Brain (organoid and tissue), 16 donors: ENCODE measurements at places on chromosomes 2 and 18.
A peak's percentile ranks its signal among the peaks of the same experiment; 100 is the strongest.

DNA sequence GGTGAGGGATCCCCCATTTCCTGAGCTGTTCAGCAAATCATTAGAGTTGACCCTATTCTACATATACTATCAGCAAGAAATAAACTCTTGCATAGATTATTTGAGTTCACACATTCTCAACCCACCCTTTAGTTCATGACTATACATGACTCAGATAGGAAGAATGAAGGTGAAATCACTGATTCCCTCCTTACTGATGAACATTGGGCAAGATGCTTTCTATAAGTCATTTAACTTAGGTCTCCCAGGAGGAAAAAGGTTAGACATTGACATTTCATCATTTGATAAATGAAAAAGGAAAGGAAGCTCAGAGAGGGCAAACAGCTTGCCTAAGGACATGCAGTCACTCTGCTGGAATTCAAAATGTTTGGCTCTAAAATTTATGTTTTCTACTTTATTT is 408.0 kb downstream of the TMEM182 start:
- DNase-seq: no peak

DNA sequence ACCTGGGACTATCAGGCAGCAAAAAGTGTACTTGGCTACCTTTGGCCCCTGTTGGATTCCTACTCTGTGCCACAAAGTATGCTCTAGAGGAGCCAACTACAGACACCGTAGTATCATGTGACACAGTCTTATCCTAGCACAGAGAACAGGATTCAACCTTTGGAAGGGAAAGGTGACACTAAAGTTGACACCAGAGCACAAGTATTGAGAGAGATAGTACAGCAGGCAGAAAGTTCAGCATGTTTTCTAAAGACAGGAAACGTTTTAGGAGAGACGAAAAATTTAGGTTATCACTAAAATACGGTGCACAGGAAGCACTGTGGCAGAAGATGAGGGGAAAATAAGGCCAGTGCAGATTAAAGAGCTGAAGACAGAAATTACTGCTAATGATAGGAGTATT is 18.6 kb downstream of the SMAD2 start:
- DNase-seq: no peak

- no peak for DNase-seq
Observed at GRCh38 chr2:47054036-47054555, 101.0 kb downstream of the STPG4 start.

GRCh38 chr2:72263776-72264060 is 116.1 kb upstream of the CYP26B1 start:
- peak; percentile 55 for DNase-seq

GRCh38 chr18:14015416-14015815 is 100.1 kb upstream of the MC2R start:
- DNase-seq: peak; percentile 3

- no peak for DNase-seq
Observed at GRCh38 chr2:98233941-98234340, 112.3 kb upstream of the CNGA3 start.

DNA sequence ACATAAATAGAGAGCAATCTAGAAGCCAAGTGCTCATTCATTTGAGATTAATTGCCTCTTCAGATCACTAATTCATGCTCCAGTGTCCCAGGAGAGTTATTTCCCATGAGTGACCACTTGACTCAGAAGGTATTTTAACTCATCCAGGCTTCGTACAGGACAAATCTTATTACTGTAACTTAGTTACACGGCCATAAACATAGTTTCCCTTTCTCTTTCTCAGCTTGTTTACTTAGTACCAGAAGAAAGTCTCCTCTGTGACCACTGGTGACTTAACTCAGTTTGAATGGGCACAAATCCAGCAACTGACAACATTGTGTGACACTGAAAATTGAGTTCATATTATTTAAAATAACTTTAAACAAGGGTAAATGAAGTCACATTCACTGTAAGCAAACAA is 25.3 kb downstream of the MMADHC start:
- no peak for DNase-seq

DNA sequence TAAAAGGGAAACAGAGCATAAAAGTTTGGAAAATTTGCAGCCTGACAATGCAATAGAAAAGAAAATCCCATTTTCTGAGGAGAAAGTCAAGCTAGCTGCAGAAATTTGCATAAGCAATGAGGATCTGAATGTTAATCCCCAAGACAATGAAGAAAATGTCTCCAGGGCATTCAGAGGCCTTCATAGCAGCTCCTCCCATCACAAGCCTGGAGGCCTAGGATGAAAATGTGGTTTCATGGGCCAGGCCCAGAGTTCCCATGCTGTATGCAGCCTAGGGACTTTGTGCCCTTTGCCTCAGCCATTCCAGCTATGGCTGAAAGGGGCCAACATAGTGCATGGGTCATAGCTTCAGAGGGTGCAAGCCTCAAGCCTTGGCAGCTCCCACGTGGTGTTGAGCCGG is 10.3 kb upstream of the SCN1A start:
- no peak for DNase-seq

DNA sequence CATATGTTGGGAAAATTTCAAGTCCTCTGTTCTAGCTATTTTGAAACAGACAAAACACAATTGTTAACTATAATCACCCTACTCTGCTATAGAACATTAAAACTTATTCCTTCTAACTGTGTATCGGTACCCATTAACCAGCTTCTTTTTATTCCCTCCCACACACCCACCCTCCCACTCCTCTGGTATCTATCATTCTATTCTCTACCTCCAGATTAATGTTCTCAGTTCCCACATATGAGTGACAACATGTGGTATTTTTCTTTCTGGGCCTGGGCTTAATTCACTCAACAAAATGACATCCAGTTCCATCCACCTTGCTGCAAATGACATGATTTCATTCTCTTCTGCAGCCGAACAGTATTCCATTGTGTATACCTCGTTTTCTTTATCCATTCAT is 43.3 kb downstream of the EXOC6B start:
- no peak for DNase-seq

DNA sequence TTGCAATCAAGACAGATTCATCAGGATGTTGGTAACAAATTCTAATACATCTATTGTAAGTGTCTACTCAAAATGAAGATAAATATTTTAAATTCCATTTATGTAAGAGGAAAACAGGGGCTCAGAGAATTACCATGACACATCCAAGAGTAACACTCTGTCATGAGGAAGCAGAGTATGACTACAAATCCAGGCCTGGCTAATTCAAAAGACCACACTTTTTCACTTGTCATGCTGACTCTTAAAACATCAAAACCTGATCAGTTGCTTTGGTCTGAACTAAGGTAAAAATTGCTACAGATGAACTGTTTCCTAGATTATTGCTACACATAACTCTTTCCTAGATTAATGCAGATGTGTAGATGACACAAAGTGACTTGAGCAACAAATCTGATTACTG is 880.6 kb downstream of the TSN start:
- DNase-seq: no peak

GRCh38 chr2:95312543-95313201 is 15.5 kb downstream of the KCNIP3 start:
- peak; percentile 60 for DNase-seq

DNA sequence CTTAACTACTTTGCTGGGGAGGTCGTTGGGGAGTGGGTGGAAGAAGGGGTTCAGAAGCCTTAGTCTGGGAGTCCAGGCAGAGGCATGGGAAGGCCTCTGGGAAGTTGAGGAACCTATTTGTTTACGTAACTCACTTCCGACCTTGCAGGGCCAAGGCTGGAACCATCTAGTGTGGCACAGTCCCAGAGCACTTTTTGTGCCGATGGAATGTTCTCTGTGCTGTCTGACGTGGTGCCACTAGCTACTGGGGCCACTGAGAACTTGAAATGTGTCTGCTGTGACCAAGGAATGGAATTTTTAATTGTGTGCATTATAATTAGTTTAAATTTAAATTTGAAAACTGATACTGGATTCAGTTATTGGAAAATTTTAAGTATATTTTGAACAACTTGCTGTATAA is 139.7 kb downstream of the FAM161A start:
- no peak for DNase-seq

DNA sequence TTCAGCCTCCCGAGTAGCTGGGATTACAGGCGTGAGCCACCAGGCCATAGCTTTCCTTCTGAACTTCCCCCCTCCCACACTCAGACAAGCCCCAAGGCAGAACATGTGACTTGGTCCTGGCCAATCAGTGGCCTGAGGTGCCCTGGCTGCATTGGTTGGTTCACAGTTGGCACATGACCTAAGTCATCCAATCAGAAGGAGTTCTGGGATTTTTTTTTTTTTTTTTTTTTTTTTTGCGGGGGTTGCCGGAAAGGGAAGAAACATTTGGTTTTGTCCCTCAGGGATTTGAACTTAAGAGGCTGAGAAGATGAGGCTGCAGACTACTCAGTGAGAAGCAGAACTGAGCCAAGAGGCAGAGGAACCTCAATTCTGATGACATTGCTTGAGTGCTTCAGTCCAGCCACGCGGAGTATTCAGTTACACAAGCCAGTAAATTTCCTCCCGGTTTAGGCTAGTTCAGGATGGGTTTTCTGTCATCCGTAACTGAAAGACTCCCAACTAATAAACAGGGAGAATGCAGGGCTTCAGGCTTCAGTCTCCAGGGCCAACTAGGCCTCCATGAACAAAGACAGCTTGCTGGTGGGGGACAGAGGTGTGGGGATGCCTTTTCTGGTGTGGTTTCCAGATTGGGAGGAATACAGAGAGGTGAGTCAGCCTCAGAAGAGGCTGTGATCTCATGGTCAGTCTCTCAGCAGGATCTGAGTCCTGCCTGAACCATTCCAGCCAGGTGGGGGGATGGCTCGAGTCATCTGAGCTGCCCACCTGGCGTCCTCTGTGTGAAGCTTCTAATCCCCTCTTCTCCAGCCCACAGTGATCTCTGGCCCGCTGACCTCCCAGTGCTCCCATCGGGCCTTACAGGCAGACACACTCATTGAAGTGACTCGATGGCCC is 9.2 kb downstream of the PTMA start:
- DNase-seq: peak; percentile 31

DNA sequence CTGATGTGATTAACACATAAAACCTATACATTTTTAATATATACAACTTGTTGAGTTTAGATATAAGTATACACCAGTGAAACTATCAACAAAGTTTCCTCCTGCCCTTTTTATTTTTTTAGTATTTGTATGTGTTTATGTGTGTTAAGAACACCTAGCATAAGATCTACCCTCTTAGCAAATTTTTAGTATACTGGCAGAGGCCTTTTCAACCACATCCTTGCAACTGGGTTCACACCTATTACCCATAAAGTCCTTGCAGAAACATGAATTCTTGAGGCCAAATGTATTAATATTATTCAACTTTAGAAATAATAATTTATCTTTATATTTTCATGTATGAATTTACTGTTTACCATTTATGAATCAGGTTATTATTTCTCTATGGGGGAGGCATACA is 119.7 kb upstream of the CRIM1 start:
- no peak for DNase-seq

- no peak for DNase-seq
Observed at GRCh38 chr2:23208339-23208738, 176.6 kb upstream of the KLHL29 start.

GRCh38 chr2:133586978-133587377 is 18.7 kb upstream of the NCKAP5 start:
- DNase-seq: no peak

DNA sequence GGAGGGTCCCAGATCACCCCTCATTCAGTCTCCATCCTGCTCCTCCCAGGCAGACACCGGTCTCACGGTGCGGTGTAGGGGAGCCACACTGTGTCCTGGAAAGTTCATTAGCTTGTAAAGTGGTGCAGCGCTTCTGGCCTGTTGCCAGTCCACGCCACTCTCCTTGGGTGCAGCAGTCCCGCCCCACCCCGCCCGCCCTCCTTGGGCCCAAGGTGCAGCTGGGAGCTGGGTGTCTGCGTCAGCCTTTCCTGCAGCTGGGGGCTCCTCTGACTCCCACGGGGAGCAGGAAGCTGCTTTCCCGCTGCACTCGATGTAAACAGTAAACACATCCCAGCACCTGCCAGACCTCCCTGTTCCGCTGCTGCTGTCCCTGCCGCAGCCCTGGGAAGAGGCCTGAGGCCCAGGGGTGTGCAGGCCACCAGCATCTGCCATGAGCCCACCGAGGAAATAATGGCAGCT is 53.8 kb upstream of the ASB18 start:
- no peak for DNase-seq

DNA sequence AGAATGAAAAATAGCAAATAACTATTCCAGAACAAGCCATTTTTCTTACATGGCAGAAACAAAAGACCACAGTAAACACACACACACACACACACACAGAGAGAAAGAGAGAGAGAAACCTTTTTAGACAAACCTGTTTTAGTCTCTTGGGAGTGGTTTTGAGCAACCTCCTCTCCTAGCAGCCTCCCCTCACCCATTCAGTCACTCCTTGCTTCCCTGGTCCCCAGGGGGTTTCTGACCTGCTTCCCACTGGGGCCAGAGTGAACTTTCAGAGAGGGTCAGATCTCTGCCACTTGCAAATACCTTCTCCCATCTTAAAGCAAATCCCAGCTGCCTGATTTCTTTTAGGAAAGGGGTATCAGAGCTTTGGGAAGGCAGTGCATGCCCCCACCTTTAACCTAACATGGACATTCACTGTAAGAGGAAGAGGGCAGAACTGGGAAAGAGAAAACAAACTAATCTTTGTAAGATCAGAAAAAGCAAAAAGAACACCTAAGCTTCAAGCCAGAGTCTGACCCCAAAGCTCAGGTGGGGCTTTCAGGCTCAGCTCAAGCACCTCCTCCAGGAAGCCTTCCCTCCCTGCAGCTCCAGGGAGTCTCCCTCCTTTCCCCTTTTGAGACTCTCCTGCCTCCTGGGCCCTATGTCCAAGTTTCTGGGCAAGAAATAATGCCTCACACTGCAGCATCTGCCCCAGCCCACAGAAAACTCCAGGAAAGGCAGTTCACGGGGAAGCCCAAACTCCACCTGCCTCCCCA is 2.7 kb downstream of the SDC1 start:
- DNase-seq: no peak

- no peak for DNase-seq
Observed at GRCh38 chr18:13643261-13643751, 83.1 kb downstream of the FAM210A start.

DNA sequence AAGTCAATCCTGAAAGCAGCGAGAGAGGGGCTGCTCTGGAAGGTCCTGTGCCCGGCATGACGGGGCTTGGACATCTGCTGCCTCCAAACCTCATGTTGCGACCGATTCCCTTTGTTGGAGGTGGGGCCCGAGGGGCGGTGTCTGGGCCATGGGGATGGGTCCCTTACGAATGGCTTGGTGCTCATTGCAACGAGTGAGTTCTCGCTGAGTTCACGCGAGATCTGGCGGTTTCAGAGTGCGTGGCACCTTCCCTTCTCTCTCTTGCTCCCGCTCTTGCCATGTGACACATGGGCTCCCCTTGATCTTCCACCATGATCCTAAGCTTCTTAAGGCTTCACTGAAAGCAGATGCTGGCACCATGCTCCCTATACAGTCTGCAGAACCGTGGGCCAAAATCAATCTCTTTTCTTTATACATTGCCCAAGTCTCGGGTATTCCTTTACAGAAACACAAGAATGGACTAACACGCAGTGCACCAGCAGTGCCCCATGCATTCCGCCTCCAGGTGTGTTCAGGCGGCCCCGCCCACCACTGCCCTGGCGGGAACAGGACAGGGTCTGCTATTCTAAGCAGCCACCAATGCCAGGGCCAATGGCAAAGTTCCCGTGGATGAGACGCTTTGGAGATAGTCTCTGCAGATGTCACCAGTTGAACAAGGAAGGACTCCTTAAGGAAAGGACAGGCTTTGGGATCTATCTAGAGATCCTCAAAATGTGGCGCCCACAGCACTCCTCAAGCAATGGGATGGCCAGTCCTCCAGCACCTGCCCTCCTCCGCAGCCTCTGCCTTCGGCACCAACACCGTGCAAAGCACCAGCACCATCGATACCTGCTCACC is 63.4 kb downstream of the ZNF516 start:
- no peak for DNase-seq
